ENCODE measurements at places on chromosomes 1 and 21.

DNA sequence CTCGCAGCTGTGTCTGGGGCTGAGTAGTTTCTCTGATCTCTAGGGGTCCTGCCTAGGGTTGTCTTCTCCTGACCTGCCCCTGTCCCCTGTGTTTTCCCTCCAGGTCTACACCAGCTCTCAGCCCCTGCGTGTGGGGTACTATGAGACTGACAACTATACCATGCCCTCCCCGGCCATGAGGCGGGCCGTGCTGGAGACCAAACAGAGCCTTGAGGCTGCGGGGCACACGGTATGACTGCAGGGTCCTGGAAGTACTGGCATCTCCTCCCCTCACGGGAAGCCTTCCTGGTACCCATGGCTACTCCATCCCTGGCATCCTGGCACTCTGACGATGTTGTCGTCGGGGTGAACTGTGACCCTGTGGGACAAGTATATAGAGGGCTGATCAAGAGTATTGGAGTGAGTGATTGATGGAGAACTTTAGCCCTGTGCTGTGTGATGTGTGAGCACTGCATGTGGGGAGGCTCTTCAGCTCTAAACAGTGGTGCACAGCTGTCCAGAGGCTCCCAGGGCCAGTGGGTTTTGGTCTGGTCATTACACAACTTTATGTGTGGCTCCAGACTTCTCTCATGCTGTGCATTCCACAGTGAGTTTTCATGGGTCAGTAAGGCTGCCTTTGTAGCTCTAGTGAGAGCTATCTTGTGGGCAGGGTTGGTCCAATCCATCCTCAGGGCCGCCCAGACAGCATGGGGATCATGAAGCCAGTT is 14.4 kb downstream of the FAAH start:
- DNase-seq: no peak

- no peak for DNase-seq
Measured at GRCh38 chr1:196527919-196528318, 80.3 kb downstream of the KCNT2 start.

DNA sequence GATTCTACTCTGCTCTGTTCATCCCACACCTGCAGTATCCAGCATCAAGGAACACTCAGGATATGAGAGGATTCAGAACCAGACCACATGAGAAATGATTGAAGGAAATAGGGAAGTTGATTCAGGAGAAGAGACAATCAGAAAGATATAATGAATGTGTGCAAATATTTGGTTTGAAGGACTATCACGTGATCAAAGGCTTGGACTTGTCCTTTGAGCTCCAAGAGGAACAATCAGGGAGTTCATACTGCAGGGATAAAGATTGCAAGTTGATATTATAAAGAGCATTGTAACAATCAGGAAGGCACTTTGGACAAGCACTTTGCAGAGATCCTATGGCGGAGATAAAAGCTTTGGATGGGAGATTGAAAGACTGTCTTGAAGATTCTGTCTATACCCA is 13.9 kb upstream of the PIGM start:
- no peak for DNase-seq

DNA sequence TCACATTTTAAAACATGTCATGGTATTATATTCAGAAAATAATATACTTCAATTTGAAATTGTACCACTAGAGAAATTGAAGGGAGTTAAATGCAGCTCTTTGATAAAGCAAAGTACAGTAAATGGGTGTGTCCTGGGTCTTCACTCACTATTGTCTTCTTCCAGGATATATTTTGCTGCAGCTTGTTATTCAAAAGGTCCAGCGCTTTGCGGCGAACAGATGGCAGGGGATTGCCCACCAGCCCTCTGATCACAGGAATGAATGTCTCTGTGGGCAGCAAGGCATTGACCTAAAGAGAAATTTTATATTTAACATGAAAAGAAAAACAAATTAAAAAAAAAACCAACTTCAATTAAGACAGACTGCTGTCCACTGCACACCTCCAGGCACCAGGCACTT is 35.1 kb downstream of the LGALS8 start:
- DNase-seq: no peak

GRCh38 chr1:214579183-214579582 is 23.8 kb upstream of the CENPF start:
- DNase-seq: no peak

- DNase-seq: no peak
Measured at GRCh38 chr1:193677874-193678273, 491.5 kb upstream of the B3GALT2 start.

DNA sequence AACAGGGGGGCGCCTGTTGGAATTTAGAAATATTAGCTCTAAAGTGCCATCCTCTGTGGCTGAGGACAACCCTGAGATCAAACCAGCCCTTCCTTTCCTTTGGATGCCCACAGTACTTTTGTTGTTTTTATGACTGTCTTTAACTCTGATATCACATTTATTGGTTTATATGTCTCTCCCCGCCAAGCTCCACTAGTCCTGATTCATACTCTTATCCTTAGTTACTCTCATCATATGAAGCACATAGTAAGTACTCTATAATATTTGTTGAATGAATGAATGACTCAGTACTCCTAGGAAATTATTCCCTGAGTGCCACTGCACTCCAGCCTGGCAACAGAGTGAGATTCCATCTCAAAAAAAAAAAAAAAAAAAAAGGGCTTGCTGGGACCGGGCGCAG is 22.6 kb upstream of the NRDC start:
- DNase-seq: no peak

DNA sequence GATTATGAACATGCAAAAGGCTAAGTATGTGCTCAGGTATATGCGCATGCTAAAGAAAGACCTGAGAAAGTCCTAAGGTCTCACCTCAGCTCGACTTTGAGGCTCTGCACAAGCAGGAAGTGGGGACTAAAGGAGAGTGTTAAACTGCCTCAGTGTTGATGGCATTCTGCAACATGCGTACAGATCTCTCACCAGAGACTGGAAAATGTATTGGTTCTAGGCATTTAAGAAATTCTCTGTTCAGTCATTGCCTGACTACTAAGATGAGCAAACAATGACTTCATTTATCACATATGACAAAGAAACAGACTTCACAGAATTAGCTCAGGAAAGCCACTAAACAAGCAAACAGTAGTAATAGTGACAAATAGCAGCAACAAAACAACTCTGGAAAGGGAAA is 90.8 kb downstream of the USH2A start:
- DNase-seq: no peak

DNA sequence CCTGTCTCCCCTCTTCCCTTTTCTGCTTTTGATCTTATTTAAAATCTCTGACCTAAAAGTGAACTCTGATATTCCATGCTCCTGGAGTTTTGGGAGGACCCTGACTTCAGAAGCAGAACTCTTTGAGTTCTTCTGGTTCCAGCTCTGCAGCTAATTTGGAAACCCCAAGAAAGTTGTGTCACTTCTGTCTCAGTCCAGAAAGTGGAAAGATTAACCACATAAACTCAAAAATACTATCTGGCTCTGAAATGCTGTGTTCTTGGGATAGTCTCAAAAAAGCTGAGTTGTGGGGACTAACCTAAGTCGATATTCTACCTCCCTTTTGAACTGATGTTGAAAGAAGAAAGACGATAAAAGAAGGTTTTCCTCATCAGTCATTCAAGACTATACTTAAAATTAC is 59.8 kb downstream of the ITPKB start:
- DNase-seq: no peak

DNA sequence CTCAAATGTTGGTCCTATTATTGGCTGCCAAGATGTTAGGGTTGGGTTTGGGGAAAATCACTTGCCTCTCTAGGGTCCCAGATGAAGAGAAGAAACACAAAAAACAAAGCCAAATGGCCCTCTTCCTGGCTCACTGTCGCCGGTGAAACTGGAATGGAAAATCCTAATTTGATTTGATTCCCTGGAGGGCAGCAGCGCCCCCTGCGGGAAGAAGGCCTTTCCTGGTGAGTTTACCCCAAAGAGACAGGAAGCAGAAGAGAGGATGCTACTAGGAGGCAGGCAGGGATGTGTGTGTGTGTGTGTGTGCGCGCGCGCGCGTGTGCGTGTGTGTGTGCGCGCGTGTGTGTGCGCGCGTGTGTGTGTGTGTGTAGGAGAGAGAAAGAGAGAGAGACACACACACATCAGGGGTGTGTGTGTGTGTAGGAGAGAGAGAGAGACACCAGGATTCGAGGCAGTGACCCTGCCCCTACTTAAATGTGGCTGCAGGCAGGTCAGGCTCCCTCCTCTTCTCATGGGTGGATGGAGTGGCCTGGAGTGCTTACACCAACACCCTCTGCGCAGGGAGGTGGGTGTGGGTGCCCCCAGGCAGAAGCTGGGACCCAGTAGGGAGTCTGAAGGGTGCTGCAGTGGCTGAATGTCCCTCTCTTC is 3.1 kb upstream of the SELENON start:
- peak; percentile 80 for DNase-seq

DNA sequence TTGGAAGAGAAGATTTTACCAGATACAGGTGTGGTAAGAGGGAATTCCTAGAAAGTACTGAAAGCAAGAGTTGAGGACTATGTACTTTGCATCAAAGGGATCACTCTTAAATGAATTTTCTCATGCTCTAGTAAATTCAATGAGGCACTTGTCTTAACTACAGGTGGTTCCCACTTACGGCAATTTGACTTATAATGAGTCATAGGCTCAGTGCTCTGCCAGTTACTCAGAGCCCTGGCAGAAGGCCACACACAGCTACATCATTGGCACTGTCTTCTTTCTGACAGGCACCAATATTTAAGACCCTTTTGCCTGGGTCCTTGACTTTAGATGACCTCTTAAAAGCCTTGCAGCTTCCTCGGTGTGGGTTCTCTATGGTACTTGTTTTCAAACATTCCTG is 15.9 kb upstream of the ADAMTS5 start:
- no peak for DNase-seq

DNA sequence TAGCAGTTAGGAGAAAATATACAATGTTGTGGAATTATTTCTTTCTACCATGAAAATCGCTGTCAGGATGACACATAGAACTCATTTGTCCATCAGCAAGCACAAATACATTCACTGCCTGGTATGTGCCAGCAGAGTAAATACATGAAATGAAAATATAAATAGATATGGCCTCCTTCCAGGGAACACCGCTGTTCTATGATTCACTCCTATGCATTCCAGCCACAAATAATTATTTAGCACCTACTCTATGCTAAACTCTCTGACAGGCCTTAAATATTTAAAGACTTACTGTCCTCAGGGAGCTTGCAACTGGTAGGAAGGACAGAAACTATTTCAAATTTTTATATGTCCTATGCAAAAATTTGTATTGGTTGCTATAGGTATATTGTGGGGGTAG is 975.0 kb upstream of the NCAM2 start:
- DNase-seq: no peak

- no peak for DNase-seq
Measured at GRCh38 chr1:93961906-93962305, 52.7 kb upstream of the GCLM start.

- no peak for DNase-seq
Measured at GRCh38 chr1:163202833-163203451, at the start of gene RGS5. Gene RGS5 (minus strand): TSS chr1:163202916. CDS start chr1:163202835, 81 bp downstream.

- DNase-seq: no peak
Measured at GRCh38 chr1:150970808-150971582, 3.6 kb downstream of the CERS2 start.

GRCh38 chr21:32908534-32908933 is 117.2 kb upstream of the OLIG2 start:
- no peak for DNase-seq

DNA sequence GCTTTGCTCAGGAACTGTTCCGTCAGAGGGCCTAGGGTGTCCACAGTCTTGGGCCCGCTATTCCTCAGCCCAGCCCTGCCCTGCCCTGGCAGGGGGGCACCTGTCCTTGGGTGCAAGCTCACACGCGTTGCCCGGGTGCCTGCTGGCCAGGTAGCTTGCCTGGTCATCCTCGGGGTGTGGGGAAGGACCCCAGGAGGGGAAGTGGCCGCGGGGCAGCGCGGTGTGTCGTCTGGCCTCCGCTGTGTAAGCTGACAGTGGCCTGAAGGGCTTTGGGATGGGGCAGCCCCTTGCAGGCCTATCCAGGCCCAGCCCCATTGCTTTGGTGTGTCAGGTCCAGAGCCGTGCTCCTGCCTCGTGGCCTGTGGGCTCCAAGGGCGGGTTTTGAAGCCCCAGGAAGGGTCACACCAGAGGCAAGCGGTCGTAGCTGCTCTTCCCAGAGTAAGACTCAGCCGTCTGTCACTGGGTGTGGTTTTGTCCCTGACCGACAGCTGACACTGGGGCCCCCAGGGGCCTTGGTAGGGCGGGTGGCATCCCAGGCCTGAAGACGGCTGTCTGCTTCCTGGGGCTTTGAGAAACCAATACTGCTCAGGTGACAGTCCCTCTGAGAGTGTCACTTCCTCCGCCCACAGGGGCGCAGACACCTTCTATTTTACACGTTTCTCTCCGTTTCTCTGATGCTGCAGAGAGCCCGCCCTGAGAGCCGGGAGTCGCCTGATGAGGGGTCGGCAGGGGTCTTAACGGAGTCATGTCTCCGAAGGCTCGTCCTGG is 72.1 kb downstream of the SKI start:
- no peak for DNase-seq

DNA sequence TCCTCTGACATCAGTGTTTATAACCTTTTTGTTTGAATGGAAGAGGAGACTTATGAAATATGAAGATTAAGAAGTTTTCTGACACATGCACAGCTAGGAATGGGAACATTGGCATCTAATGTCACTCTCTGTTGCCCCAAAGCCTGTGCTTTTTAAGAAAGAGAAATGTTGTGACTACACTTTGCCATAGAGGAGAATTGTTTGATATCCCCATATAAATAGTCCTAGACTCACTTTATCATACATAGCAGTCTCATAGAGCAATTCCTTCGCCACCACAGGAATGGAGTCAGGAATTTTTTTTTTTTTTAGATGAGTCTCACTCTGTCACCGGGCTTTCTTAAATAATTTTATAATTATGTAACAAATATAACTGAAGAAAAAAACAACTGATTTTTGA is 1.5 kb downstream of the KRTAP21-3 start:
- no peak for DNase-seq

DNA sequence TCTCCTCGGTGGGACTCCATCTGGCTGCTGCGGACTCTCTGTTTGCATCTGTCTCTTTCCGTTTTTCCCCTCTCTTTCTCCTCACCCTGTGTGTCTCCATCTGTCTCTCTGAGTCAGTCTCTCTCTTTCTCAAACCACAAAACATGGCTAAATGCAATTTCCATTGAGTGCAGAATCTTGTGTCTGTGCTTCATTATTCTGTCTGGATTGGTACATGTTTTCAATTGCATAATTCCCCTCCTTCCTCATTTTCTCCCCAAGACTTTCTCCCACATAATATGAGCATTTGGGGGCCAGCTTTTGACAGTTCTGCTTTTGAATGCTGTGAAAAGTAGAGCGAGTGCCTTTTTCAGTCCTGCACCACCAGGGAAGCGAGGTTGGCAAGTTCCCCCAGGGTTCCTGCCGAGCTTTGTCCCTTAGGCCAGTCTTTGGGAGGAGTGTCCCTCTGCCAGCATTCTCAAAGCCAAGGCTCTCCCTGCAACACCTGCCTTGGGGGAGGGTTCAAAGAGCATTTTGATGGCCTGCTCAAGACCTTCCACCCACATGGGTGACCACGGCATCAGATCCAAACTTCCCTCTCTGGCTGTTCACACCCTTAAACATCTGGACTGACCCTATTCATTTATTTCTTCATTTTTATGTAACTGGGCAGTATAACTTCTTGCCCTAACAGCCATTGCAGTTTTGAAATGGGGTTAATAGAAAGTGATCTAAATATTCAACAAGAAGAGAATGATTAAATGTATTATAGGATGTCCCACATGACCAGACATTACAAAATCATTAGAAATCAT is 32.8 kb upstream of the SCMH1 start:
- no peak for DNase-seq
